Stimulated activated CD8-positive, alpha-beta memory T cell treated with anti-CD3 and anti-CD28 coated beads, Interleukin-4, amount 100 ng/mL, for 1 hour (primary cell): ENCODE measurements at places on chromosomes 6 and 20.

- no peak for DNase-seq
These were observed 35.5 kb downstream of the SH3BGRL2 start for GRCh38 chr6:79666634-79667033.

GRCh38 chr20:1467355-1468116 lies 887 bp upstream of the NSFL1C start:
- DNase-seq = no peak

GRCh38 chr6:80356000-80356399 lies 249.5 kb downstream of the BCKDHB start:
- no peak for DNase-seq

- no peak for DNase-seq
These were observed 58.8 kb downstream of the FKBP5 start for GRCh38 chr6:35629876-35630378.

GRCh38 chr6:48048451-48049146 lies 62.4 kb downstream of the PTCHD4 start:
- no peak for DNase-seq

GRCh38 chr20:5535125-5535756 lies 215.0 kb upstream of the SHLD1 start:
- DNase-seq = no peak

- no peak for DNase-seq
These were observed 193.6 kb downstream of the EDN1 start for GRCh38 chr6:12483712-12484111.

DNA sequence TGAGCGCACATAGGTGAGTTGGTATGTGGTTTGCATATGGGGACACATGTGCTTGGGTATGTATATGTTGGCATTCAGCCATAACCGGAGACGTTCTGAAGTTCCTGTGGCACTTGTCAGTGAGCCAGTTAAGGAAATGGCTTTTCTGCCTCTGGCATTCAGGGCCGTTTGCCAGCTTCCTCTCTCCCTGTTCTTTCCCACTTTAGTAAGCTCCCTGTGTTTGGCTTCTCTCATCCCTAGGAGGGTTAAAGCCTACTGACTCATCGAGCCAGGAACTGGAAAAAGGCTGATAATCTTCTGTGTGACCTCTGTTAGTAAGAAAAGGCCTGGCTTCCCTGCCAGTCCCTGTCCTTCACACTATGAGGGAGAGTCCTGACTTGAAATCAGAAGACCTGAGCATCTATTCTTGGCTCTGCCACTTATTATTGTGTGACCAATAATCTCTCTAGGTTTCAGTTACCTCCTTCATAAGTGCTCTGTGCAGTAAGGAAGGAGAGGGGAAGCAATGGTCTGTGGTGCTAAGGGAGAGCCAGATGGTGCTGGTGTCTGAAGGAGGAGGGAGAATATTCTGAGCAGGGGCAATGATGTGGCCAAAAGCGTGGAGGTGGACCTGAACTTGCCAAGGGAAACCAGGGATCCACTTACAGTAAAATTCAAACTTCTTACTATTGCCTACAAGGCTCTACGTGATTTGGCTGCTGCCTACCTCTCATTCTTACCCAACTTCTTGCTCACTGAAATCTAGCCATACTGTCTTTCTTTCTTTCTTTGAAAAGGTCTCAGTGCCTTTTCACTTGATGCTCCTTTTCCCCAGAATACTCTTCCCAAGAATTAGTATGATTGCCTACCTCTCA lies 31.4 kb downstream of the ACSS2 start:
- no peak for DNase-seq

DNA sequence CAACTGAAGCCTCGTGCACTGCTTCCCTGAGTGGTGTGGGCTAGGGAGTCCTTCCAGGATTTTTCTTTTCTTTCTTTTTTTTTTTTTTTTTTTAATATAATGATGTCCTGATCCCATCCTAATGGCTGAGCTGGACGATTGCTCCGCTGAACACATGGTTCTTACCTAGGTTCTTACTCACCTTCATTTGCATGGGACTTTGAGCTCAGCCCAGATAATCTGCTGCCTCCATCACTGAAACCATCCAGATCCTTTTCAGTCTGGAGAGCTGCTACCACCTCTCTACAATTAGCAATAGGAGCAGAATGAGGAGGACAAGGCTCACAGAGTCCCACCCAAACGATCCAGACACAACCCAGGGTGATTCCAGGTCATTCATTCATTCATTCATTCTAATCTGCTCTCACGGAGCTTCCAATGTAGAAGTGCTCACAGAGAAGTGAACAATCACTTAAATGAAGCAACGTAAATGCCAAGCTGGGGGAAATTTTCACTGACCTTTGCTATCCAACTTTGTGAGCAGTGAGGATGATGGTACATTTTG lies 246.3 kb upstream of the RREB1 start:
- DNase-seq = no peak

DNA sequence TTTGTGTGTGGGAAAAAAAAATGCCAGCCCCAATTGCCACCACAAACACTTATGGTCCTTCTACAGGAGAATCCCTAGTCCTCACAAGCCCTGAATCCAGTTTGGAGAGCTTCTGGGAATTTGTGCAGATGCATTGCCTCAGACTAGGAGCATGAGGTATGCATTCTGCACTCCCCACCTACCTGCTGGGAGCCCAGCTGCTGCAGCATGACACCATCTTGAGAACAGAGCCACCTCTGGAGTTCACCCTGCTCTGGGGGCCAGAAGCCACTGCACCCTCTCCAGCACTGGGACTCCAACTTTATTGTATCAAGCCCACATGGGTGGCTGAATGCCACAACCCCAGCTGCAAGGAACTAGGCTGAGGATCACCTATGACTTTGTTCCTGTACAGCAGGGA lies 568.5 kb upstream of the ID4 start:
- no peak for DNase-seq

DNA sequence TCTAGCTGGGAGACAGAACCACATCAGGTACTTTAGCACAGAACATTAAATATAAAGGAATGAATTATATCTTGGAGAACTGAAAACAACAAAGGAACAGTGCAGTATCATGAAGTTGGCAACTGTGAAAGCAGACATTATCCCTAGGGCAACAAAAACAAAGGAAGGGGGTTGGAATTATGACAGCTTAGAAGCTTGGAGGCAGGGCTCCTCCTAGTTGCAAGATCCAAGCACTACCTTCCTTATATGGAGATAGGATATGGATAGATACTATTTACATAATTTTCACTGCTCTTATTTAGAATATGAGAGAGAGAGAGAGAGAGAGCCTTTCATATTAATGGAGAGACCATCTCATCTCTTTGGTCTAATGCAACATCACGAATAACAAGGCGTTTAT lies 27.0 kb downstream of the TMEM14A start:
- DNase-seq = no peak

DNA sequence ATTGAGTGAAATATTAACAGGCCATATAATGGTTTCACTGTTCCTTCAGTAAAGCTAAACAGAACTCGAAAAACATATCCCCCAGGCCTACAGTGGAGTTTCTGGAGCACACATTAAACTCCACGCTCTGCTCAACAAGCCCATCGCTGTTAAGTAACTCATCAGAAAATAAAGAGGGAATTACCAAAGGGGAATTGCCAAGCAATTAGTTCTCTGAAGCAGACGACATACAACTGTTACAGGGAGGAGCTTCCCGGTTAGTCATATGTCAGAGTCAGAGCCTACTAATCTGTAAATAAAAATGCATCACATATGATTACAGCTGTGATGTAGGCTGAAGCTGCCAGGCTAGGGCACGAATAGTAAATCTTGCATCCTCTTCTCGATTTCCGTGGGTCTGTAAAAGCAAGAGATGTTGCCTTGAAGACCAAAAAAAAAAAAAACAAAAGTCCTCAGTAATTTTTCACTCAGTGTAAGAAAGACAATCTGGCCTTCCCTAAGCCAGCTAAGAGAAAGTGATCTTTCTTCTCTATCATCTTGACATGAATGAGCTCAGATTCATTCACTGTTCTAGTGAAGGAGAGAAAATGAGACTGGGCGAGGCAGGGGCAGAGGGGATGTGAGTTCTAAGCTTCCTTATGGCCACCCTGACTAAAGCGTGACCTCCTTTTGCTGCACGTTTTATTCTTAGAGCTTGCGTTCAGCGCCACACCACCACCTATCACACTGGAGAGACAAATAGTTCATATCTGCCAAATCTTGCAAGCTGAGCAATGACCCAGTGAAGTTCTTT lies 13.8 kb downstream of the ATXN1 start:
- no peak for DNase-seq
